ENCODE measurements at places on chromosomes 13 and 19.

GRCh38 chr19:10422046-10422461 is 1.7 kb downstream of the PDE4A start:
- DNase-seq: no peak

- DNase-seq: no peak
These were observed 103.9 kb downstream of the WDFY2 start for GRCh38 chr13:51687947-51688714.

GRCh38 chr13:37481885-37482227 is 116.7 kb downstream of the POSTN start:
- DNase-seq: no peak

DNA sequence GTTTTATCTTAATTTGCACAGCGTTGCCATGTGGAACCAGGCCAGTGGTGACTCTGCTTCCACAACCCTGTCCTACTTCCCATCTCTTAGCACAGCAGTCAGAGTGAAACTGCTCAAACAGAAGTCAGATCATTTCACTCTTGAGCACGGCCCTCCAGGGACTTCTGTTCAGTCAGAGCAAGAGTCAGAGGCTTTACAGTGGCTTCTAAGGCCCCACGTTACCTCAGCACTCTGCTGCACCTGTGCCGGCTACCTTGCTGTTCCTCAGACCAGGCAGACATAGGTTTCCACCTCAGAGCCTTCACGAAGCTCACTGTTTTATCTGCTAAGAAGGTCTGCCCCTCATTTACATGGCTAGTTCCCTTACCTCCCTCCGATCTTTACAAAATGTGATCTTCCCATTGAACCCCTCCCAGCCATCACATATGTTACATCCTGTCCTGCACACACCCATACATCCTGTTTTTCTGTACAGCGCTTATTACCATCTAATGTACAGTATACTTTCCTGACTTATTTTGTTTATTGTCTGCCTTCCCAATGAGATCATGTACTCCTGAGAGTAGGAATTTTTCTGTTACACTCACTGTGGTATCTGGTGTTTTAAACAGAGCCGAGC is 41.6 kb downstream of the TM9SF2 start:
- DNase-seq: no peak

GRCh38 chr19:8988204-8988603 is 22.0 kb downstream of the MUC16 start:
- DNase-seq: no peak

GRCh38 chr13:71626421-71627117 is 240.4 kb downstream of the DACH1 start:
- DNase-seq: no peak

GRCh38 chr13:48437371-48437770 is 24.5 kb upstream of the LPAR6 start:
- DNase-seq: no peak

- DNase-seq: no peak
These were observed 112.3 kb upstream of the FBXL3 start for GRCh38 chr13:77139306-77139705.

DNA sequence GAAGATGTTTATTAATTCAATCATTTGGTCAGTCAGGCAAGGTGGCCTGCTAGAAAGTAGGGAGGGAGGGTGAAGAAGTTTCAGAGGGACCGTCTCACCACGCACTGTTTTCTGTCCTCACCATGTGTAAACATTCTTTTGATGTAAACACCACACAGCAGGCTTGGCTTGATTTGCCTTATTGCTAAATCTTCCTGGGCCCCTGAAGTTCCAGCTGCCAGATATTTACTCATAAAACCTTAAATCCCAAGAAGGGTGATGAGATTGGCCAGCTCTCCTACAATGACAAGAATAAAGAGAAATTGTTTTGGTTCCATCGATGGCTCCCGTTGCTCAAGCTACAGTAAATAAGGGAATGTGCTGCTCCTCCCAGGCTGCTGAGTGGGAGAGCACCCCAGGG is 198.2 kb upstream of the TMTC4 start:
- no peak for DNase-seq

DNA sequence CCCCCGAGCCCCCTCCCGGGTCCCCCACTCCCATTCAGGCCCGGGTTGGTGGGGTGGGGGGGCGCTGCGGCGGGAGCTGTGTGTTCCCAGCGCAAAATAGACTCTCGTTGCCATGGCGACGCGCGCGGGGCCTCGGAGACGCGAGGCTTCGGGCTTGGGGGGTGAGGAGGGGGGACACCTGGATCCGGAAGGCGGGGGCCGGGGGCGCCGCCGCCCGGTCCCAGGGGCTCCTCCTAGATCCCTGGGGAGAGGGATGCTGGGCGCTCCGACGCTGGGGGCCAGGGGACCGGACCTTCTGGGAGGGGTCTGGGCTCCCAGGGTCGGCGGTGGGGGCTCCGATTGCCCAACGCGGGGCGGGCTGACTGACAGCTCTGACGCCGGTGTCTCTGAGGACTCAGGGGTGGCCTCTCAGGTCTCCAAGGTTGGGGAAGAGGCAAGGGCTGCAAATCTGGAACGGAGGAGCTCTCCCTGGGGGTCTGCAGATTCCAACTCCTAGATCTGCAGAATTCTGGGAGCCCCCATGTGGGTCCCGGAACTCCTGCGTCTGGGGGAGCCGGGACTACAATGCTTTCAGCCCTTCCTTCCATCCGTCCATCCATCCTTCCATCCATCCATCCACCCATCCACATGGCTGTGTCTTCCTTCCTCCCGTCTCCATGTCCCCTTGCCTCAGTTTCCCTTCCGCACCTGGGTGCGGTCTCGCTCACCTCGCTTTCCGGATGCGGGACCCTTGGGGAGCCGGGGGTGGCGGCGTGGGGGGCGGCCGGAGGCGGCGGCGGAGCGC is 9.1 kb upstream of the SHISA7 start:
- DNase-seq: no peak

- DNase-seq: no peak
These were observed 158.5 kb upstream of the KL start for GRCh38 chr13:32857689-32858088.

- DNase-seq: no peak
These were observed 24.9 kb downstream of the CPAMD8 start for GRCh38 chr19:17001603-17002183.

DNA sequence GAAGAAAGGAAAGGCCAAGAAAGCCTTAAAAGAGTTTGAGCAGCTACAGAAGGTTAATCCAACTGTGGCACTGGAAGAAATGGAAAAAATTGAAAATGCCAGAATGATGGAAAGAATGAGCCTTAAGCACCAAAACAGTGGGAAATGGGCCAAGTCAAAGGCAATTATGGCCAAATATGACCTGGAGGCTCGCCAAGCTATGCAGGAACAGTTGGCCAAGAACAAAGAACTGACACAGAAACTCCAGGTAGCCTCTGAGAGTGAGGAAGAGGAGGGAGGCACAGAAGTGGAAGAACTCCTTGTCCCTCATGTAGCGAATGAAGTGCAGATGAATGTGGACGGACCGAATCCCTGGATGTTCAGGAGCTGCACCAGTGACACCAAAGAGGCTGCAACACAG is 5.1 kb downstream of the UTP14C start:
- DNase-seq: no peak

GRCh38 chr13:104766319-104766718 is 1700.1 kb upstream of the SLC10A2 start:
- DNase-seq: no peak

GRCh38 chr13:38283346-38283745 is 66.3 kb upstream of the UFM1 start:
- no peak for DNase-seq

- DNase-seq: no peak
These were observed 43.6 kb upstream of the MTIF3 start for GRCh38 chr13:27493981-27494380.

DNA sequence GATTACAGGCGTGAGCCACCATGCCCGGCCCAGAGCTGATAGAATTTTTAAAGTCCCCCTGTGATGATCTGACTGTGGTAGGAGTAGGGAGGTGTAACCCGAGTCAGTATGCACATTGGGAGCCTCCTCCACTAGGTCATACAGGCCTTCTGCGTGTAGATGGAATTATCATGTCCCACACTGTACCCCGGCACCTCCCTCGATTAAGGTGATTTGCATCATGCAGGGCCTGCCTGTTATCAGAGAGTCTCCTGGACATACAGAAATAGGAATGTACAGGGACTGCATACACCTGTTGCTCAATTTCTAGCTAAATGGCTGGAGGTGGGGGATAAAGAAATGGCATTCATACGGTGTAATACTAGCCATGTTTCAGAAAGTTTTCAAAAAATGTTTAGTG is 922 bp upstream of the ERVK3-1 start:
- no peak for DNase-seq

GRCh38 chr19:36113894-36114720 is 568 bp downstream of the POLR2I start:
- DNase-seq: peak; percentile 25

- DNase-seq: no peak
These were observed 84.5 kb downstream of the SPRY2 start for GRCh38 chr13:80256352-80256932.

DNA sequence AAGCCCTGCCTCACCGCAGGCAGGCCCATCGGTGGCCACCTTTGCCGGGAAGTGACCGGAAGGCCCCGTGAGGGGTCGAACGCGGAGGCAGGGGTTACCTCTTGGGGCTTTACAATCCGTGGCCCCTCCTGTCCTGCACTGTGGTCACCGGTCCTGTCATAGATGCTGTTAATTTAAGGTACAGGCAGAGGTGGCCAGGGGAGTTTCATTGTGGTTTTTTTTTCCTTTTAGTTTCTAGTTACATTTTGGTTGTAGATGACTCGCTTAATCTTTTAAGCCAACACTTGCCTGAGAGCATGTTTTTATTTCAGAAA is 13.1 kb downstream of the COMP start:
- no peak for DNase-seq

- peak; percentile 93 for DNase-seq
These were observed 19.9 kb downstream of the DPF1 start for GRCh38 chr19:38204096-38204495.

DNA sequence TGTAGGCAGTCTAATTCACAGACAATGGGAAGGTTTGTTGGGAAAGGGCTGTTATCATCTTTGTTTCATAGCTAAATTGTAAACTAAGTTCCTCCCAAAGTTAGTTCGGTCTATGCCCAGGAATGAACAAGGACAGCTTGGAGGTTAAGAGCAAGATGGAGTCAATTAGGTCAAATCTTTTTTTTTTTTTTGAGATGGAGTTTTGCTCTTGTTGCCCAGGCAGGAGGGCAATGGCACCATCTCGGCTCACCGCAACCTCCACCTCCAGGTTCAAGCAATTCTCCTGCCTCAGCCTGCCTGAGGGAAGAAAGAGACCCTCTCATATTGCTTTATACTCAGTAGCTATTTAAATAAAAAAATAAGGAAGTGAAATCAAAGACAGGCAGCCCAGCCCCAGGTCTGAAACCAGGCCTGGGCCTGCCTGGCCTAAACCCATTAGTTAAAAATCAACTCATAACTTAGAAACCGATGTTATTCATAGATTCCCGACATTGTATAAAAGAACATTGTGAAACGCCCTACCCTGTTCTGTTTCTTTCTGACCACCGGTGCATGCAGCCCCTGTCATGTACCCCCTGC is 297.4 kb upstream of the SGCG start:
- no peak for DNase-seq
